ENCODE measurements at places on chromosomes 1 and 21.
A peak's percentile ranks its signal among the peaks of the same experiment; 100 is the strongest.

DNA sequence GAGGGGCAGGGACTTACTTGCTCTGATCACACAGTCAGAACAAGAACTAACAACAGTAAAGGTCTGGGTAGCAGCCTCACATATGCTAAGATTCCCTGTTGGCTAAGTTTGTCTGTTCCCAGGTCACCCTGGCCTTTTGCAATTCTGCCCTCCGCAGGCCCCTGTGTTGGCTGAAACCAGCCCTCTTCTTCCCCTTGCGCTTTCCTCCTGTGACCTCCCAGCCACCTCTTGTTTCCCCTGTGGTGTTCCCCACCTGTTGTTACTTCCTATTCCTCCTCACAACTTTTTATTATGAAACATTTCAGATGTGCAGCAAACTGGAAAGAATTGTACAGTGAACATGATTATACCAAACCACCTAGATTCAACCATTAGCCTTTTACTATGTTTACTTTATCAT is 23.4 kb downstream of the MAPKAPK2 start:
- H3K27me3 ChIP-seq: no peaks in the 10 kb centered on the region
- no peak overlapping the region for H3K4me3 ChIP-seq
- peak; percentile 42 for DNase-seq
- H3K4me1 ChIP-seq: peaks cover 68% of the 10 kb centered on the region
- no peak overlapping the region for H3K27ac ChIP-seq
- H3K36me3 ChIP-seq: no peaks in the 10 kb centered on the region

DNA sequence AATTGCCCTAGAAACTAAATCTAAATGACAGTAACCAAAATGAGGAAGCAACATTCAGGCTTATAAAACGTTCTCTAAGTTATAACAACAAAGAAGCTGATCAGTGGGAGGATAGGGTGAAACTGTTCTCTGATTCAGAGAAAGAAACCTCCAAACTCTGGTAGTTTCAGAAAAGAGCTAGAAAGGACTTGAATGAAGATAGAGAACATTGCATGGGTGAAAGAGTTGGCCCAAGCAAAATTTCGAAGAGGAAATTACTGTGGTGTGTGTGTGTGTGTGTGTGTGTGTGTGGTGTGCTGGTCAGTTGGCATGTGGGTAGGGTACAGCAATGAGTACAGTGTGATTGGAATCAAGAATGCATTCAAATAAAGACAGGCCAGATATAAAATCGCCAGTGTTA is 16.5 kb upstream of the SPAG17 start:
- no peak overlapping the region for H3K27ac ChIP-seq
- no peak overlapping the region for H3K4me3 ChIP-seq
- no peak for DNase-seq
- no peaks in the 10 kb centered on the region for H3K4me1 ChIP-seq

DNA sequence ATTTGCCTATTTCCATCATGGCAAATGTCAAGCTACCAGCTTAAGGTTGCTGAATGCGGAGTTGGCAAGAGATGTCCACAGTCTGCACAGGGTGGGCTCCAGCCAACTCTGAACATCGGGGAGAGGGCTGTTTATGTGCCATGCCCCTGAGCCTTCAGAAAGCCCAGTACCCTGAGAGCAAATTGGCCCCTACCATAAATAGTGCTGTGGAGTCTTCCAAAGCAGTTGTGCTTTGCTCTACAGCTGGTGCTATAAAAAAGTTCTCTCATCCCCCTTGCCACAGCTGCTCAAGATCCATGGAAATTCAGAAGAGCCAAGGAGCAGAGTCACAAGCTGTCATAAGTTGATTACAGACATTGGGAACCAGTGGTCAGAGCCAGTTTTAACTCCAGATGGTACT is 85.6 kb upstream of the CLDN14 start:
- no peak overlapping the region for H3K27ac ChIP-seq
- no peaks in the 10 kb centered on the region for H3K4me1 ChIP-seq
- H3K4me3 ChIP-seq: no peak overlapping the region
- no peaks in the 10 kb centered on the region for H3K36me3 ChIP-seq

GRCh38 chr1:115138973-115139372 is 49.7 kb upstream of the TSPAN2 start:
- no peaks in the 10 kb centered on the region for H3K36me3 ChIP-seq
- H3K4me3 ChIP-seq: peak overlapping the region; percentile 13
- no peak overlapping the region for H3K27ac ChIP-seq
- peaks cover 6% of the 10 kb centered on the region for H3K27me3 ChIP-seq
- peak; percentile 69 for DNase-seq
- H3K4me1 ChIP-seq: peaks cover 6% of the 10 kb centered on the region

GRCh38 chr1:94988356-94988755 is 61.4 kb upstream of the CNN3 start:
- no peaks in the 10 kb centered on the region for H3K27me3 ChIP-seq
- no peak for DNase-seq
- no peak overlapping the region for H3K27ac ChIP-seq
- H3K4me3 ChIP-seq: no peak overlapping the region

DNA sequence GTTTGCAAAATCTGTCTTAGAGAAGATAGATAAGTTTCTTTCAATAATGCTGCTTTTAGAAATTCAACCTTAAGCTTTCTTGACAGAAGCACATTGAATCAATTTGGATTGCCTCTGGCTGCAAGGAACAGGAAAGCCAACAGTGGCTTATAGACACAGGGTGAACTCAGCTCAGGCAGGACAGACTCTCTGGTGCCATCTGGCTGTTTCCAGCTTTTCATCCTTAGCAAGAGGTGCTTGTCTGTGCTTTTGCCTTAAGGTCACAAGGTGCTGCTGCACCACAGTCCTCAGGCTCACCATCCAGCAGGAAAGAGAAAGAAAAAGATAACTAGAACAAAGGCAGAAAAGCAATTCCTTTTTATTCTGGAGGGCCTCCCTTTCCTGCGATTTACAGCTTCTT is 93.7 kb upstream of the ETS2 start:
- H3K36me3 ChIP-seq: no peaks in the 10 kb centered on the region
- no peaks in the 10 kb centered on the region for H3K4me1 ChIP-seq
- DNase-seq: no peak
- no peak overlapping the region for H3K27ac ChIP-seq
- no peak overlapping the region for H3K4me3 ChIP-seq
- H3K27me3 ChIP-seq: no peaks in the 10 kb centered on the region

DNA sequence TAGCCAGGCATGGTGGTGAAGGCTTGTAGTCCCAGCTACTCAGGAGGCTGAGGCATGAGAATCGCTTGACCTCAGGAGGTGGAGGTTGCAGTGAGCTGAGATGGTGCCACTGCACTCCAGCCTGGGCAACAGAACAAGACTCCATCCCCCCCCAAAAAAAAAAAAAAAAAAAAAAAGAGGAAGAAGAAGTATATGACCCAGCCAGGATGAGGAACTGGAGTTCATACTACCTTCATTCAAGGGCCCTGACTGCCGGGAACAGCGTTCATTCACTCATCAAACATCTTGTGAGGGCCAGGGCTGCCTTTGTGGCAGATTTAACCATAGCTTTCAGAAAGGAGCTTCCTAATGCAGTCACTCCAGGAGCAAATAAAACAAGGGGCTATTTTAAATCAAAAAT is 127.6 kb downstream of the MRPS6 start:
- peaks cover 51% of the 10 kb centered on the region for H3K4me1 ChIP-seq
- no peaks in the 10 kb centered on the region for H3K36me3 ChIP-seq
- H3K4me3 ChIP-seq: no peak overlapping the region
- no peak overlapping the region for H3K27ac ChIP-seq
- H3K27me3 ChIP-seq: no peaks in the 10 kb centered on the region
- no peak for DNase-seq

DNA sequence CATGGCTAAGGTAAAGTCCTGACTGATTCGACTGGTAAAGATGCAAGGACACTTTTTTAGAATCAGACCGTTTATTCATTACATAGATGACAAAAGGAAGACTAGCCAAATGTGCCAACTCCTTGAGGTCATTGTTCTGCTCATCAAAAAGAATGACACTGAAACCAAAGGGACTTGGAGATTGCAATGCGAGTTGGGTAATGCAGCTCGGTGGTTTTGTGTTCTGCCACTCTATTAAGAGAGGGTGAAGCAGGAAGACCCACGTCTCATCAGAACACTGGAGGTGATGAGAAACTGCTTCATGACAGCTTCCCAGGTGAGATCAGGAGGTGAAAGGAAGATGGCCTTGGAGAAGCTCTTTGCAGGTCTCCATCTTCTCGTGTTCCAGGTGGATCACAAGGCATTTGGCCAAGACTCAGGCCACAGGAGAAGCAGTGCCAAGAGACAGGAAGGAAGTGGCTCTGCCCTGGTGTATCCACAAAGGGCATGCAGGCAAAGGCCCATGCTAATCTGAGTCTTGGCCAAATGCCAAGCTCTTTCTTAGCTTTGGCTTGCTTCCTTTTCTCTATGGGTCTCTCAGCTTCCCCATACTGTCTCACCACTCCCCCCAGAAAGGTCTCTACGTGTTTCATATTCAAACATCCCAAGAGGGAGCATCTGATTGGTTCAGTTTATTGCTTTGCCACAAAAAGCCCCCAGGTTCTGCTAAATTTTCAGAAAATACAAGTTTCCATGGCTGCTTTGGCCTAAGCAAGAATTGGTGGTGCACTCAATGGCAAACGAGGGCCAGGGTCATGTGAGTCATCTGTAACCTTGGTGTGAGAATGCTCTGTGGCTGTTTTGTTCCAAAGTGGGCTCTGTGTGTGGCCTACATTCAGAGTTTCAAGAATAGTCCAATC is 5.7 kb upstream of the CCT8 start:
- H3K4me1 ChIP-seq: peaks cover 41% of the 10 kb centered on the region
- H3K27me3 ChIP-seq: no peaks in the 10 kb centered on the region
- peak overlapping the region; percentile 58 for H3K27ac ChIP-seq
- no peak overlapping the region for H3K4me3 ChIP-seq

- H3K4me1 ChIP-seq: no peaks in the 10 kb centered on the region
- no peaks in the 10 kb centered on the region for H3K36me3 ChIP-seq
- H3K27ac ChIP-seq: no peak overlapping the region
- peaks cover 9% of the 10 kb centered on the region for H3K27me3 ChIP-seq
Measured at GRCh38 chr1:201299968-201300367, 16.7 kb downstream of the PKP1 start.

GRCh38 chr1:201828217-201828819 is 639 bp upstream of the IPO9 start:
- H3K27ac ChIP-seq: no peak overlapping the region
- H3K4me1 ChIP-seq: peaks cover 30% of the 10 kb centered on the region
- H3K27me3 ChIP-seq: no peaks in the 10 kb centered on the region
- peak; percentile 24 for DNase-seq
- no peak overlapping the region for H3K4me3 ChIP-seq

GRCh38 chr1:2104621-2105427 is 54.6 kb downstream of the PRKCZ start:
- H3K27ac ChIP-seq: no peak overlapping the region
- H3K36me3 ChIP-seq: peaks cover 7% of the 10 kb centered on the region
- no peaks in the 10 kb centered on the region for H3K27me3 ChIP-seq
- no peak overlapping the region for H3K4me3 ChIP-seq

DNA sequence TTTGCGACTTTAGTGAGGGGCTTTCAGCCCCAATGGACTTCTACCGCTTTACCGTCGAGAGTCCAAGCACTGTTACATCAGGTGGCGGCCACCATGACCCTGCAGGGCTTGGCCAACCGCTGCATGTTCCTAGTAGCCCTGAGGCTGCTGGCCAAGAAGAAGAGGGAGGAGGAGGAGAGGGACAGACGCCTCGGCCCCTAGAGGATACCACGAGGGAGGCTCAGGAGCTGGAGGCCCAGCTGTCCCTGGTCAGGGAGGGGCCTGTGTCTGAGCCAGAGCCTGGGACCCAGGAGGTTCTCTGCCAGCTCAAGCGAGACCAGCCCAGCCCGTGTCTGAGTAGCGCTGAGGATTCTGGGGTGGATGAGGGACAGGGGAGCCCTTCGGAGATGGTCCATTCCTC is 8.6 kb upstream of the SLC25A34 start:
- no peak overlapping the region for H3K27ac ChIP-seq
- no peak for DNase-seq
- no peak overlapping the region for H3K4me3 ChIP-seq
- peaks cover 80% of the 10 kb centered on the region for H3K36me3 ChIP-seq
- no peaks in the 10 kb centered on the region for H3K4me1 ChIP-seq

GRCh38 chr1:39955547-39956539 is 898 bp downstream of the MFSD2A start:
- peak overlapping the region; percentile 73 for H3K4me3 ChIP-seq
- H3K36me3 ChIP-seq: no peaks in the 10 kb centered on the region

DNA sequence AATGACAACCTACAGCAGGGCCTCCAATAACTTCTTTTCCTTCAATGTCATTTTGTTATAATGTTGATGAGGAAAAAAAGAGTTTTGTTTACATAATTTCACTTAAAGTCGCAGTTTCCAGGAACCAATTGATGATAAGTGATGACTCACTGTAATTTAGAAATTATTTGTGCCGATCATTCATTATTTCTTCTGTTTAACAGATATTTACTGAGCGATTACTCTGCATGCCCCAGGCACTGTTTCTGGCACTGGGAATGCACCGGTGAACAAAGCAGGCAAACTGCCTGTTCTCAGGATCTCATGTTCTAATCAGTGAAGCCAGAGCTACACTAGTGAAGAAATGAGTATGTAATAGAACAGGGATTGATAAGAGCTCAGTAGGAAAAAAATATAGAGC is 403.4 kb downstream of the NTNG1 start:
- H3K36me3 ChIP-seq: no peaks in the 10 kb centered on the region
- no peaks in the 10 kb centered on the region for H3K4me1 ChIP-seq
- no peak overlapping the region for H3K4me3 ChIP-seq

- peaks cover 3% of the 10 kb centered on the region for H3K4me1 ChIP-seq
- no peaks in the 10 kb centered on the region for H3K36me3 ChIP-seq
- H3K27ac ChIP-seq: no peak overlapping the region
- H3K4me3 ChIP-seq: no peak overlapping the region
- no peaks in the 10 kb centered on the region for H3K27me3 ChIP-seq
- no peak for DNase-seq
Measured at GRCh38 chr21:44368711-44369446, 15.5 kb downstream of the TRPM2 start.

- H3K4me3 ChIP-seq: no peak overlapping the region
- DNase-seq: no peak
- no peaks in the 10 kb centered on the region for H3K36me3 ChIP-seq
- H3K27ac ChIP-seq: no peak overlapping the region
Measured at GRCh38 chr1:30912913-30913652, 4.5 kb upstream of the SDC3 start.

DNA sequence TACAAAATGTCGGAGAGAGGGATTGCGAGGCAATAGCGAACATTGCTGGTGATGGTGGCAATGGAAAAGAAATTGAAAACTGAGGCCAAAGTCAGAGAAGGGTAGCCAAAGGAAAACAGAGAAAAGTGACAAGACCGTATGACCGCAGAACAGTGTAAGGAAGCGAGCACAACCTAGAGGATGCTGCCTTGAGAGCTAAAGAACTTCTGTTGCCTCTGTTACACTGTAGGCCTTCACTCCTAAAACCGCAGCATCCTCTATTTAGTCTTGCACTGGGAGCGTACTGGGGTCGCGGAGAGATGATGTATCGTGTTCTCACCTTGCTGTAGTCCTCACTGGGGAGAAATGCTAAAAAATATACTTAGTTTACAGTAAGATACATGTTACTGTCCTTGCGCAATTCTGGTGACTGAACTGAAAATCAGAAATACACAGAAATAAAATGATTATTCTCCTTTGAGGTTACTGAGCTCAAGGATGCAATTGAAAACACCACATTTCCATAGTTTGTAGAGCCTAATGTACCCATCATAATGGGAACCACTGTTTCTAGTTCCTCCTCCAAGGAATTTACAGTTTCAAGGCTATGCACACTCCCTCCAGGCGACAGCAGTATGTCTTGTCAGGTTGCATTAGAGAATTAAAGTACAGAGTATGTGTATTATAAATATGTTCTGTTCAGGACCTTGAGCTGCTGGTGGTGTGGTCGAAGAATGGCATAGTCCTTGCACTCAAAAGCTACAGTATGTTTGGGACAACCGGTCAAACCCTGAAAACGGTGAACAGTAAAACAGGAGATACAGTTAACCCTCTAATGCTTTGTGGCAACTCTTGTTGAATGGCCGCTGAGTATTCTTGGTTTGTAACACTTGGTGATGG is 1.3 kb downstream of the NEK7 start:
- no peaks in the 10 kb centered on the region for H3K36me3 ChIP-seq
- peak; percentile 66 for DNase-seq
